ENCODE measurements at places on chromosomes 2 and 18. TPM values are rescaled to one million over a fixed set of nuclear protein-coding genes. Genes with fewer than 3 reads are reported as not detected.

GRCh38 chr2:73852020-73852419 is 23.3 kb downstream of the STAMBP start:
- DNase-seq, result no peak

The EPHA4 gene
- total RNA-seq, result 3.8 TPM

DNA sequence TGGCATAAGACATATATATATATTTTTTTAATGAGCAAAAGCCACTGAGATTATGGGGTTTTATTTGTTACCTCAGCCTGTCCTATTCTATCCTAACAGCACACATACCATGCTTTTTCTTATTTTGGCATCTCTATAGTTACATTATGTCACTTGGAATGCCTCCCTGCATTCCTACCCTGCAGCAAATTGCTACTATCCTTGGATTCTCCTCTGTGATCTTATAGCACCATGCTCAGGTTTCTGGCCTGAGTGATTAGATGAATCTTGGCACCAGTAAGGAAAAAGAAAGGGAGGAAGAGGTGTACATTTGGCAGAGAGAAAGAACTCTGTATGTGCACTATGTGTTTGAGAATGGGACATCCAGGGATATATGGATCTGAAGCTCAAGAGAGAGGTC is 86.3 kb upstream of the PELI1 start:
- DNase-seq, result no peak

The CFAP65 gene
- total RNA-seq, result not detected

GRCh38 chr2:95551055-95551568 is 40.7 kb upstream of the TRIM43 start:
- no peak for DNase-seq

The KCNK3 gene
- total RNA-seq, result 0.06 TPM

DNA sequence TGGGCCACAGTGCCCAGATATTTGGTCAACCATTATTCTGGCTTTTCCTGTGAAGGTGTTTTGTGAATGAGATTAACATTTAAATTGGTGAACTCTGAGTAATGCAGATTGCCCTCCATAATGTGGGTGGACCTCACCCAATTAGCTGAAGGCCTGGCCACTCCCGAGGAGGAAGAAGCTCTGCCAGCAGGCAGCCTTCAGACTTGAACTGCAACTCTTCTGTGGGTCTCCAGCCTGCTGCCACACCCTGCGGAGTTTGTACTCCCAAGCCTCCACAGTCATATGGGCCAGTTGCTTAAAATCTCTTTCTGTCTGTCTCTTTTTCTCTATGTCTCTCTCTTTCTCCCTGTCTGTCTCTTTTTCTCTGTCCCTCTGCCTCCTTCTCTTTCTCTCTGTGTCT is 262.7 kb downstream of the MYCN start:
- no peak for DNase-seq

GRCh38 chr2:222663479-222663878 is 7.6 kb upstream of the FARSB start:
- DNase-seq, result no peak

GRCh38 chr2:234423884-234424283 is 73.0 kb downstream of the ARL4C start:
- no peak for DNase-seq

DNA sequence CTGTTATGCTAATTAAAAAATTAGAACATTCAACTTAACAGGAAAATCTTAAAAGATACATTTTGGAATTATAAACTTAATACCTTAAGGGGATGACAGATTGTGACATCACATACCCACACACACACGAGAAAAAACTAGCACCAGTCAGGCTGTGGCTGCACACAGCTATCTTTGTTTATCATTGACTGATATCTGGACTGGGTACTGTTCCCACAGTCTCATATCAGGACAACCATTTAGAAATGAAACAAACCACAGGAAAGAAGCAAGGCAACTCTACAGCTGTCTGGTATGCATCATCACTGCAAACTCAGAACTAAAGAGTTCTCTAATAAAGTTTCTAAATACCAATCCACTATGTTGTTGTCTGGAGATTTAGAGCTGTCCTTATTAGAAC is 210.9 kb upstream of the SMAD7 start:
- no peak for DNase-seq

GRCh38 chr2:241720099-241720498 is 14.3 kb upstream of the D2HGDH start:
- no peak for DNase-seq

The DUSP19 gene
- total RNA-seq, result 3.9 TPM

The LINC00305 gene
- total RNA-seq, result not detected

The TMEM182 gene
- 28.9 TPM for total RNA-seq

GRCh38 chr18:50429207-50429948 is 54.5 kb downstream of the SKA1 start:
- no peak for DNase-seq

DNA sequence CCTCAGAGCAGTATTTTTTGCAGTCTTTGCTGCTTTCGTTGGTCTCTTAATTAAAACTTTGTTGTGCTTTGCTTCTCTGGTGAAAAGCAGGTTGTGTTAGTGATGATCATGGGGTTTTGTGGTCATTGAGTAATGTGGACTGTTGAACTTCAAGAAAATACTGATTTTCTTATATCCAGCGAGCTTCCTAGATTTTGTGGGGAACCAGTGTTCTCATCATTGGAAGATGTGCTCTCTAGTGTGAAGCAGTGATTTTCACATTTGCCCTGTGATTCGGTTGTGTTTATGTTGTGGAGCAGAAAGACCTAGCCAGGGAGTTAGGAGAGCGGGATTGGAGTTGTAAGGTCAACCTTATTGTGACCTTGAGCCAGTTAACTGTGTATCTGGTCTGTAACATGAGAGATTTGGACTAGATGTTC is 12.4 kb downstream of the ASAP2 start:
- DNase-seq, result no peak

The AAMP gene
- total RNA-seq, result 70.6 TPM

- DNase-seq, result no peak
Measured at GRCh38 chr2:62140426-62141141, 55.3 kb upstream of the B3GNT2 start.

The NT5DC4 gene
- not detected for total RNA-seq

The GLI2 gene
- 2.4 TPM for total RNA-seq

DNA sequence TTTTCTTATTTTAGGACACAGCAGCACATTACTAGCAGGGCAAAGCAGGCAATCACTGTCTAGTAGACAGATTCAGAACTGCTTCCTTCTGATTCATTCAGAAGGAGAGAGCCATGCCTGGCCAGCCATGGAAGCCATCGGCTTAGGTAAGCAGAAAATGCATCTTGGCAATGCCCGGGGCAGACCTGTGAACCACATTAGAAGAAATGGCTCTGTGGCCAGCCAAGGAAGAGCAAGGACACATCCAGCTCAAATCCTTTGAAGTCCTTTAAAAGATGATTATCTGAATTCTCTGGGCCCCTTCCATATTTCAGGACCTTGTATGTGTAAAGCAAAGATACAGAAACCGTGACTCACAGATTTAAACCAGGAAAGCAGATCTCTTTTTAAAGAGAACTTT is 227.4 kb downstream of the PID1 start:
- DNase-seq, result no peak

The FEV gene
- total RNA-seq, result not detected

- DNase-seq, result no peak
Measured at GRCh38 chr2:218821605-218822211, 9.9 kb downstream of the PRKAG3 start.

The TEX44 gene
- not detected for total RNA-seq

DNA sequence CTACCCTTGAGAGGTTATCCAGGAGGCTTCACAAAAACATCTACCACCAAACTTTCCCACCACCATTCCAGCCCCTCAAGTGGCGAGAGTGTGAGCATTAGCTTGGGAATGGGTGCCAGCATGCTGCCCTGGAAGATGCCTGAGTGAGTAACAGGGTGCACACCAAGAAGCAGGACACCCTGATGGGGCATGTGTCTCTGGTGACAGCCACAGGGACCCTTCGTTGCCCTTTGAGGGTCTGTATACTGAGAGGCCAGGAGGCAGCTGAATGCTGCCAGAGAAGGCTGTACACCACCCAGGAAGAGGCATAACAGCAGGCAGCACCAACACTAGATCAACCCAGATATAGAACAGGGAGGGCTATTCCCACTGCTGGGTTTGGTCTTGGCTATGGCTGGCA is 233.6 kb upstream of the THSD7B start:
- DNase-seq, result no peak

The PCARE gene
- total RNA-seq, result 0.39 TPM

DNA sequence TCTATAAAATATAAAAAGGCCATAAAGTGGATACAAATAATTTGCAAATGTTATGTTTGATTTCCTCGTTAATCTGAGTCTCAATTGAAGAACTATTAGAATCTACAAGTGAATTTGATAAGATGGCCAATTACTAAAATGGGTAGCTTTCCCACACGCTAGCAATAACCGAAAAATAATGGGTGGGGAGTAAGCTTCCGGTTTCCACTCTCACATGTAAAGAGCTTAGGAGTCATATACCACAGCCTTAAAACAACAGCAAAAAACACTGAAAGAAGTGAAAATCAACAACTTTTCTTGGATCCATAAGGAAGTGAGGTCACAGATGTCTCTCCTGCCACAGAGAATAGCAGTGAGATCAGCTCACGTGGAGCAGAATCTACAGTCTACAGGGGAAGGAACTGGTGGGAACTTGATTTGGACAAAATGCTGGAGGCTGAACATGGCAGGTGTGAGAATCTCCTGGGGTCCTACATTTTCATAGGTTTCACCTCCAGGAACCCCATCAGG is 18.6 kb downstream of the THAP4 start:
- DNase-seq, result no peak
